ENCODE measurements at places on chromosomes 6 and 20.

GRCh38 chr20:58634521-58635278 is 16.4 kb upstream of the STX16 start:
- peak; percentile 50 for DNase-seq

DNA sequence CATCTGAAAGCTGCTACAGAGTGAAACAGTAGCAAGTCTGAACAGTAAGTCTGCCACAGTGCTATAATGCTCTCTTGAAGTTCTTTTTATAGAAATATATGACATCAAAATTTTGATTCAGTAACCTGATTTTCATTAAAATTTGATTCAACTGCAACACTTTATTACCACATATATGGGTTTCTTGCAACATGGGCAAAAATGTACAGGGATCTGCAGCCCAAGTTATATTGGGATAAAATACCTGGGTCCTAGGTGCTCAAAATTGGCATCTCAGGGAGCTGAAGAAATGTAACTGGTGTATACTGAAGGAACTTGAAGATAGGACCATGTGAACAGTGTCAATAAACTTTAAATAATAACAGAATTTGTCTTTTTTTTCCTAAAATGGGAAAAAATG is 10.8 kb downstream of the ROMO1 start:
- no peak for DNase-seq

DNA sequence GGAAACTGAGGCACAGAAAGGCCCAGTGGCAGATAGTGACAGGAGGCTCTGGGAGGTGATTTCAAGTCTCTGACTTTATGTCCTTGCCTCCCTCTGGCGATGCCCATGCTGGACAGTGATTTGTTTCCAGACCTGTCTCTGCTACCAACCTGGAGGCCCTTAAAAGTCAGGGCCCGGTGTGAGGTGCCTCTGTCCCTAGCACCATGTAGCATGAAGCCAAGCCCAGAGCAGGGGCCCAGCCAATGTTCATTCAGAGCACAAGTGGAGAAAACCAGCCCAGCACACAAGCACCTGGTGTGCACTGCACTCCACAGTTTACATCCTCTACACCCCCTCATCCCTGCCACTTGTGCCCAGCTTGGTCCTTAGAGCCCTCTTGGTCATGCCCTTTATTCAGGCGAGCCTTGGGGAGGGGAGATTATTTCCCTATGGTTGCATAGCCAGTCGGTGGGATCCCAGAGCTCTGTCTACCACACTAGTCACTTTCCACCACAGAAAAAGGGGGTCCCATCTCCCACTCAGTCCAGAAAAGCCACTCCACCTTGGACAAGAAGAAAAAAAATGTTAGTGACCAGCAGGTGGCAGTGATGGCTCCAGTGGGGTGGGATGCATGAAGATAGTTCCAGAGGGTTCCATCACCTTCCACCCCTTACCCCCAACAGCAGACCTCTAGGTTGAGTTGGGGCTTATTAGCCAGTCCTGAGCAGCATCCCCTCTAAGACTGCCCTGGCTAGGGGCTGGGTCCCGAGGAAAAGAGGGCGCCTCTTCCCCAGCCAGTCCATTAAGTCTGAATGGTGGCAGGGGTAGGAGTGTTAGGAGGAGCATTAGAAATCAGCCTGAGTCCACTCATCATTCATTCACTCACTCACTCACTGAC is 30.9 kb downstream of the KIAA1755 start:
- DNase-seq: no peak

DNA sequence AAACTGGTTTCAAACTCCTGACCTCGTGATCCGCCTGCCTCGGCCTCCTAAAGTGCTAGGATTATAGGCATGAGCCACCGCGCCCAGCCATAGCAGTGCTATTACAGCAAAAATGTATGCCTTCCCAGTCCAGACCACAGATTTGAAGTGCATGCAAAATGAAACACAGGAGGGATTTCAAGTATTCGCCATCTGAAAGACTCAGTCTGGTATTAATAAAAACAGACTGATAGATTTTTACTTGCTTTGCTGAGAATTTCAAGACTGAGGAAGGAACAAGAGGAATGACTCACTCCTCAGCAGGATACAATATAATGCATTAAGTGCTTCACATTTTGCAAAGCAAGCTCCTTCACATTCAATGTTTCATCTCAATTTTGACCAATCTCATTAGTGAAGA is 134.9 kb downstream of the TMEM200A start:
- no peak for DNase-seq

DNA sequence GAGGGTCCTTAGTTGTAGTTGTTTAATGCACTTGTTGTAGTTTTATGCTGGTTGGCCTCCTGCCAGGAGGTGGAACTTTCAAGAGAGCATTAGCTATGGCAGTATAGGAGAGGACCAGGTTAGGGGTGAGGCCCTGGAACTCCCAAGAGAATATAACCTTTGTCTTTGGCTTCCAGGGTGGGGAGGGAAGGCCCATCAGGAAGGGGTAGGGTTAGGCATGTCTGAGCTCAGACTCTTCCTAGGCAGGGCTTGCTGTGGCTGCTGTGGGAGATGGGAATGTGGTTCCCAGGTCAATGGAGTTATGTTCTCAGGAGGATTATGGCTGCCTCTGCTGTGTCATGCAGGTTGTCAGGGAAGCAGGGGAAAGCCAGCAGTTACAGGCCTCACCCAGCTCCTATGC is 20.0 kb upstream of the GABRR1 start:
- no peak for DNase-seq

DNA sequence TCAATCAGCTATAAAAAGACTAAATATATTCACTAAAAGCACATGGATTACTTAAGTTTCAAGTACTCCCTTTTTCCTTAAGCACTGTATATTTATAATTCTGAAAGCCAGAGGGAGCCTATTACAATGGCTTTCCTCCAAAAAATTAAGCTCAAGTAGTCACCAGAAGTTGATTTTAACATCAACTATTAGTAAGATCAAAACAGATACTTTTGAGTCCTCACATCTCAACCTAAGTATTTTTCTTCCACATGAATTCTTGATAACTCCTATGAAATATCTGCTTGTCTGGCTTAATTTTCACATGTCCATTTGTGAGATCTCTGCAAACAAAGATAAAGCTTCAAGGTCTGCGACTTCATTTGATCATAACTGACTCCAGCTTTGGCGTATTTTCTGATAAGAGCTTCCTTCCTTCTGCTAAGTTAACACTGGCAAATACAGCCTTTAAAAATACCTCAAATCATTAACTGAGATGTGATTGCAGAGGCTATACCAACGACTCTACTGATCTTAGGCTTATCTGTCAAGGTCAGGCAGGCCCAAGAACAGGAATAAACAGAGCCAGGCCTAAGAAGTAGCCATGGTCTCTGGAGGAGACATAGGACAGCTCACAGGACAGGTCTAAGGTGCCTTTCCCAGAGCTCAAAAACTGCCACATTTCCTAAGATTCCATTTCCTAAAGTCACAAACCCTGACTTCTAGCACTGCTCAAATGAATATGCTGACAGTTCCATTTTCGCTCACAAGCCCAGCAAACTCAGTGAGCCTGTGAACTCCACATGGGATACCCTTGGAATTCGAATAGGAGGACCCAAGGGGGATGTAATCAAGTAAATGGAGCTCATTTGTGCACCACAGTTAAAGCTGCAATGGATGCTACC is 10.0 kb downstream of the SNX5 start:
- no peak for DNase-seq
